Left hindlimb (tissue), 1 donor: ENCODE measurements at places on chromosomes 7 and 10.

GRCh38 chr10:102814453-102814871 is 22.8 kb downstream of the CYP17A1 start:
- no peak for DNase-seq

GRCh38 chr7:2851497-2851896 is 7.4 kb upstream of the GNA12 start:
- no peak for DNase-seq

- peak; percentile 22 for DNase-seq
Measured at GRCh38 chr7:22109761-22110160, 164.1 kb upstream of the CDCA7L start.

DNA sequence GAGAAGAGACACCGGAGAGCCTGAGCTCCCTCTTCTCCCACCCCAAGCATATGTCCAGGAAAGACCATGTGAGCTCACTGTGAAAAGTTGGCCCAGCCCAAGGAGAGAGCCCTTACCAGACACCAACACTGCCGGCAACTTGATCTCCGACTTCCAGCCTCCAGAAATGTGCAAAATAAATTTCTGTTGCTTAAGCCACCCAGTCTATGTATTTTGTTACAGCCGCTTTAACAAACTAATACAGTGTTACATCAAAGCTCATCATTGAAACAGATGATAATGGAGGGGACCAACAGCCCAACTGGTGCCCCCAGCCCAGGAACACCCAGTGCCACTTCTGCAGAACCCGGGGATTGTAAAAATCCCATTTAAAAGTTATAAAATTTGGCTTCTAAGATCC is 18.9 kb downstream of the RGR start:
- DNase-seq, result no peak

DNA sequence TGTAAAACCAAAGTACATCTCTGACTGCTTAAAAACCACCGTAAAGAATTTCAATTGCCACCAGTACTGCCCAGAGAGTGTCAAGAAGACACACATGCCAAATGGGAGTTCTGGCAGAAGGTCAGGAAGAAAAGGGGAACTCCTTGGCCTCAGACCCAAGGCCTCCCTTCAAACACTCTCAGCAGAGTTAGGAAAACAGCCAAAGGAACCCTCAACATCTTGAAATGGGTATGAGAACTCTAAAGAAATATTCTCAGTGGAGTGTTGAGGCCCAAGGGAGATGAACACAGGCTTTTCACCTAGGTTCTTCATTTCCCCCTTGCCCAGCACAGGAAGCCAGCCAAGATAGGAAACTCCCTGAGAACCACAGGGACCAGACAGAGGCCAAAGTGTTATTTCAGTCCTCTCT is 96.1 kb upstream of the ASAH2 start:
- no peak for DNase-seq

- DNase-seq, result no peak
Measured at GRCh38 chr10:48550977-48551376, 53.9 kb downstream of the ARHGAP22 start.

DNA sequence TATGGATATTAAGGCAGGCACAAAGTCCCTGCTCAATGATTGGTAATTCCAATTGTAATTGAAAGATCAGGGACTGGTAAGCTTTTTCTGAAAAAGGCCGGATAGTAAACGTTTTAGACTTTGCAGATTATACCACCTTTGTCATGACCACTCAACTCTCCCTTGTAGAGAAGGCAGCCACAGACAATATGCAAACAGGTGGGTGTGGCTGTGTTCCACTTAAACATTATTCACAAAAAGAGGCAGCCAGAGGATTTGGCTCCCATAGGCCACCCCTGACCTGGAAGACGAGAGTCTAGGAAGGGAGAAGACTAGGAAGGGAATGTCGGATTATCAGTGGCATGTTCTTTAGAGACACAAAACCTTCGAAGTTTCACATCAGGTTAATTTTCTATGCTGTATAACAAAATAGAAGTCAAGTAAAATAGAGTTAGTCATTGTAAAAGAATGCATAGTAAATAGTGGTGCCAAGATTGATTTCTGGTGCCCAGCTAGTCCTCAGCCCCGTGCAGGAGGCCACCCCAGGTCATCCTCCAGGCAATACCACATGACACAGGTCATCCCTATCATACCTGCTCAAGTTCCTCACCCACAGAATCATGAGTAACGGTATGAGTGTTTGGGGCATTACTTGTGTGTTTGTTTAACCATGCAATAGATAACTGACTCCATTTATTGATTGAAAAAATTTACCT is 193.8 kb downstream of the PLPP4 start:
- DNase-seq, result no peak

DNA sequence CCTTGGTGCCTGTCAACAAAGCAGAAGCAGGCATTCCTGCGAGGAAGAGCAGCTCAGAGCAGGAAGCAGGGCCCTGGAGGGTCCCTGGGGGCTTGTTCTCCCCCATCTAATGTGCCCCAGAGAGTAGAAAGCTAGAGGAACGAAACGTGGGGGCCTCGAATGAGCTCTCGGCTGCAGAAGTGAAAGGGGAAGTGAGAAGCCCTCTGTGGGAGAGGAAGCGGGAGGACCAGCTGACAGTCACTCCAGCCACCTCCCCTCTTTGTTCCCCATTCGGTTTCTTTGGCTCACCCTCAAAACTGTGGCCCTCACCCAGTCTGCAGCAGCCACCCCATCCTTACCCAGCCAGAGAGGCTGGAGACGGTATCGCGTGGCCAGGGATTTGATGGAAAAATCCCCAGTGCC is 25.0 kb downstream of the C10orf105 start:
- DNase-seq, result no peak

DNA sequence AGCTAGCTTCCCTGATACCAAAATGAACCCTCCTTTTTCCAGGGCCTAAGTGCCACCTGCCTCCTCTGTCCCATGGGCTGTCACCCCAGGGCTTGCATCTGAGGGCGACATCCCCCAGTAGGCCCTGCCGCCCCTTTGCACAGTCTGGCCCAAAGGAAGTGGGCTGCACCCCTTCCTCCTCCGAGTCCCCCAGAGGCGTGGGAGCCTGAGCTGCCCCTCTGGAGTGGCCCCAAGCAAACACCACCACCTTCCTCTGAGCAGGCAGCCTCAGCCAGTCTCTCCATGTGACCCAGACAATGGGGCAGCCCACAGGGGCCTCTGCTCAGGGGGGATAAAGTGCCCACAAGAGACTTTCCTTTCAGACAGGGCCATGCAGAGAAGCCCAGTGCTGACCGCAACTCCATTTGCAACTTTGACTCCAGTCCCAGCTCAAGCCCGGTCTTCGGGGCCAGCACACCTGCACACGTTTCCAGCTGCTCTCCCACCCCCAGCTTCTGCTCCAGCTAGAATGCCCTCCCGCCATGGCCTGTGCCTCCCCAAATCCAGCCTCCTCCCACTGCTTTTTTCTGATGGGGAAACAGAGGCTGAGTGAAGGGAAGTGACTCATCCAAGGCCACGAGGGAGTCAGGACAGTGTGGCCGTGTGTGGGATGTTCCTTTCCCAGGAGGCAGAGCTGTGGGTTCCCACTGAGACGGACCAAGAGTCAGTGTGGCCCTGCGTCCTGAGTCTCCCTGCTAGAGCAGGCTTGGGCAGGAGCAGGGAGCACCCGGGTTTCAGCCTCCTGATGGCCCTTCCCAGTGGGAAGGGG is 111.9 kb downstream of the ZMIZ1 start:
- peak; percentile 26 for DNase-seq

DNA sequence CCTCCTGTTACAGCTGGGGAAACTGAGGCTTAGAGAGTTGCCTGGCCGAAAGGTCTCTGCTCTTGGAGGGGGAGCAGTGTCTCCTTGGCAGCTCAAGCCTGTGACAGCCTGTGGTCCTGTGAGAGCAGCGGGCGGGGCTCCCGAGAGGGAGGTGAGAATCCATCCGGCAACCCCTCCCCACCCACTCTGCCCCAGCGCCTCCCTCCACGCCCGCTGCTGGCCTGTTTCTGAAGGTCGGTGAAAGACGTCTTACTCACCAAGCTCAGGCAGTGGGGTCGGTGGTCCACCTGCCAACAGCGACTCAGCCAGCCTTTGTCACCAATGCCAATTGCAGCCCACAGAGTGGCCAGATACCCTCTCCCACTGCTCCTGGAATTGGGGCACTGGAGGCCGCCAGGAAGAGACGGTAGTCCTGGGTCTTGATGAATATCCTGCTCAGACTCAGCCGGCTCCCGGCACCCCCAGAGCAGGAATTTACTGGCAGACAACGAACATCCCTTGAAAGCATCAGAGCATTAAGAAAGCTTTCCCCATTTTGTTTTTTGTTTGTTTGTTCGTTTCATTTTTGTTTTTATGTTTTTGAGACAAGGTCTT is 7.4 kb upstream of the TTYH3 start:
- DNase-seq, result no peak

DNA sequence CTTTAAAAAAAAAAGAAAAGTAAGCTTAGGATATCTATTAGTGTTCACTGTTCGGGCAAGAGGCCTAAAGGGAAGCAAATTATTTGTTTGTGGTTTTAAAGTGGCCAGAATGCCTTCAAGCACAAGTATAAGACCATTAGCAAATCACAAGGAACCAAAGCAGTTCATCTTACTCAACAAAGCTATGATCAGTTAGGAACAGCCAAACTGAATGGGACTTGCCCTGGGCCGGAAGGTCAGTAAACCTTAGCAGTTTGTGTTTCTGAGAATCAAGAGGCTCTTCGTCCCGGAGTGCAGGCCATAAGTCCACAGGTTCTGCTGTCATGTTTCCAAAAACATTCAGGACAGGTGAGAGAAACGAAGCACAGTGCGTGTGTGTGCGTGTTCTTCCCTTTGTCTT is 4.5 kb downstream of the FBXW4 start:
- no peak for DNase-seq

DNA sequence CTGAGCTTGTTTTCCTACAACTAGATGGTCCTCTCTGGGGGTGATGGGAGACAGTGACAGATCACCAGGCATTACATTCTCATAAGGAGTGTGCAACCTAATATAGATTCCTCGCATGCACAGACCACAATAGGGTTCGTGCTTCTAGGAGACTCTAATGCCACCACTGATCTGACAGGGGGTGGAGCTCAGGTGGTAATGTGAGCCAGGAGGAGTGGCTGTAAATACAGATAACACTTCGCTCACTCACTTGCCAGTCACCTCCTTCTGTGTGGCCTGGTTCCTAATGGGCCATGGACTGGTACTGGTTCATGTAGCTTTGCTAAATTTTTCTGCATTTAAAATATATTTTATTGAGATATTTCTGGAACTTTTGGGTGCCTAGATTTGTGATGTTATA is 202.3 kb upstream of the ZNF32 start:
- DNase-seq, result no peak

- DNase-seq, result no peak
Measured at GRCh38 chr10:130507461-130507860, 371.3 kb downstream of the GLRX3 start.

- DNase-seq, result peak; percentile 3
Measured at GRCh38 chr10:97069576-97070362, 116.0 kb downstream of the SLIT1 start.

DNA sequence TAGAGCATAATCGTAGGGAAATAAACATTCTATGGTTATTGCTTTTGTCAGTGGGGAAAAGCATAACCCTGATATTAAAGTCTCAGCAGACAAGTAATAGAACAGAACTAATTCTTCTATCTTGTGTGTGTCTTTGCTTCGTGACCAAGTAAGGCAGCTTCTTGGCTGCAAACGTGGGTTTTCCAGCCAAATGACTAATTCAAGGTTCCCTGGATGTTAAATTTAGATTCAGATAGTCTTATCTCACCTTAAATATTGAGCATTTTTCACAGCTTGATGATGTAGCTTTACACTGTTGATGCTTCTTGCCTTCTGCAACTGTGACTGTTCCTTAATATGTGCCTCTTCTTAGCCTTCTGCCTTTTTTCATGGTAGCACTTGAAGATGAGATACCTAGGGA is 113.0 kb downstream of the EXOC4 start:
- no peak for DNase-seq

DNA sequence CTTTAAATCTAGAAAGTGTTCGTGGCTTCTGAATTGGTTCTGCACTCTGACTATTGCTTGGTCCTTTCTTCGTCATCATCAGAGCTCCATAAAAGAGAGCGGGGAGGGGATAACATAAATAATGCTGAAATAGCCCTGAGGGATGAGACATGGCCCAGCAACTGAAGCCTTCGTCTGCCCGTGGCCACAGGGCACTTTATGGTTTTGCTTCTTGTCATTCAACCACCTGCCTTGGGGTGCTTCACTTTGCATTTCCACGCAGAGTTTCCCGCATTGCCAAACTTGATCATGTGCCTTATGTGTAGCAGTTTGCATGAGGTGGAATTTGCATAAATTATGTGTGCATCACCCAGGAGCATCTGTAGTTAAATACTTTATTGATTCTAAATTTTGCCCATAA is 15.9 kb downstream of the GSTO2 start:
- DNase-seq, result no peak

DNA sequence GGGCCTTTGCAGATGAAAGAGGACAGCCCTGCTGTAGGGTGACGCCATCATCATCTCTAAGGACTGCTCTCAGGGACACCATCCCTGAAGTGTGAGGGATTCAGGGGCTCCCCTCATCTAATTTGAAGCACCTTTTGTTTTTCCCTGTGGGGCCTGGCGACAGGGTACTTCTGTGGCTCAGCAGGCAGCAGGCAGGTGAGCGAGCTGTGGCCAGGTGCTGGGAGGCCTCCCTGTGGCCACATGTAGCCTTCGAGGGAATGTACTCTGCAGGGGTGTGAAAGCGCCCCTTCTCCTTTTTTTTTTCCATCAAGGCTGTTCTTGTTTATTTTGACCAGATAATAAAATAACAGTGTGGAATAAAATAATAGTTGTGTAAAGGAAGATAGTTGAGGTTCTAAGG is 118.2 kb upstream of the DPP6 start:
- no peak for DNase-seq

DNA sequence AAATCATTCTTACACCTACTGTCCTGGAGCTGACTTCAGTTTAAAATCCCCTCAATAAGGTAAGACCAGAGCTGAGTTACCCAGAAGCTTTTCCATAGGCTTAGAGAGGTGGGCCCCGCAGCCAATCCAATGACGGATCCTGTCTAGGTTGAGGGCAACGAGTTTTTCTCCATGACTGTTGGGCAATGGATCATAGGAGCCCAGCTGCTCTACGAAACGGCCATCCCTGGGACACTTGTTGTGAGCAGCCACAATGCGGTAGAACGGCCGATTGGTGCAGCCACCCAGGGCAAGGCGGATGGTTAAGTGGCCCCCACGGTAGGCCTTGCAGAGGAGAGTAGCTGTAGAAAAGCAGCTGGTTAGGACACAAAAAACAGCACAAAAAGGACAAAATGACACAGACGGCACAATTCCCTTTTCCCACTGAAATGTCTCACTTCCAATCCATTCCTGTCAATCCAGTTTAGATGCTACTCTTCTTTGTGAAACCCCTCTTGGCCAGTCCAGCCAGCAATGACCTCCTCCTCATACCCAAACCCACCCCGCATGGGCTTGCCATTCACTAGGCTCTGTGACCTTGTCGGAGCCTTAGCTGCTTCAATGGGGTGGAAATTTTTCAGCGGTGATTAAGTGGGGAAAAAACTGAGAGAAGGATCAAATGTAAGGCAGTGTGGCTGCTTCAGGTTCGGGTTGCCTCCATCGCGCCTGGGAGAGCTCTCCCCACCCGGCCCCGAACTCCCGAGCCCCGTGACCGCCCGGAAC is 580 bp downstream of the MRPS16 start:
- DNase-seq, result no peak

DNA sequence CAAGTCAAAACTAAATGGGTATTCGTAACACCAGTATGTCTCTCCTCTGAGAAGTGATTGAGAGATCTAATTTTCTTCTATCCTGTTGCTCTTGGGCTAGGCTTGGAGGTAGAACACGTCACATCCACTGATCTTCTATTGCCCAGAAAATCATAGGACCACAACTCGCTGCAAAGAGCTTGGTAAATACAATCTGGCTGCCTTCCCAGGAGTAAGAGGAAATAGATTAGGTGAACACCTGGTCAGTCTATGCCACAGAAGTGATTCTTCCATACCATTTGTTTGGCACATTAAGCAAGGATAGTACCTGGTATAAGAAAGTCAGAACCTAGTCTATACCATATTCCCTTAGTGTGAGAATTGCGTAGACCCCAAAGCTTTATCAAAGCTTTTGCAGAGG is 129.3 kb upstream of the PHYHIPL start:
- no peak for DNase-seq
